ENCODE measurements at places on chromosomes 5 and 9.

DNA sequence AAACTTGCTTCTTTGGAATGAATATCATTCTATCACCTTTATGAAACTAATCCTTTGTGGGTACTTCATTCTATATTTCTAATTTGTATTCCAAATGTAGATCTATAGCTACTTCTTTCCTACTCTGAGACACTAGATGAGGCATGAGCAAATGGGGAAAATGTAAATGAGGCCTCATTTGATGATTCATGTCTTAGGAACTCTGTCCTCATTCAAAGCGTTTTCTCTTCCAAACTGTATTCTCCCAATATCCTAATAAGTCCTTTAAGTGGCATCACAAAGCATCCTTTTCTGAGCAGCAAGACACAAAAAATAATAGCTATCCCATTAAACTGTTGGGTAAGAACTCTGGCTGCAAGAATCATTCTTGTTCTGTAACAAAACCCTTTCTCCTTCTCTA is 56.1 kb downstream of the TTLL11 start:
- no peak for DNase-seq

DNA sequence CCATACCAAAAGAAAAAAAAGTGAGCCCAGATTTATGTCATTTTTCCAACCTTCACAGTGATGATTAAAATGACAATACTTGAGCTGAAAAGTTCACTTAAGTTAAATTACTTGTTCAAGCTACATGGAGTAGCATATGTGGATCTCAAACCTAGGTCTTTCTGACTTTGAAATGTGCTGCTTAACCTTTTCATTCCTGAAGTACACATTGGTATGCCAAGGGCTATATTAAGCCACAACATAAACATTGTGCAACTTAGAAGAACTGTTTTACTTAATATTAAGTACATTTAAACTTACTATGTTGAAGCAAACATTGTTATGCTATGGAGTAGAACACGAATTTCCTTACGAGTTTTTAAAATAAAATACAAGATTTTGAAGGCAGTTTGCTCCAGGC is 105.0 kb downstream of the GIN1 start:
- no peak for DNase-seq

DNA sequence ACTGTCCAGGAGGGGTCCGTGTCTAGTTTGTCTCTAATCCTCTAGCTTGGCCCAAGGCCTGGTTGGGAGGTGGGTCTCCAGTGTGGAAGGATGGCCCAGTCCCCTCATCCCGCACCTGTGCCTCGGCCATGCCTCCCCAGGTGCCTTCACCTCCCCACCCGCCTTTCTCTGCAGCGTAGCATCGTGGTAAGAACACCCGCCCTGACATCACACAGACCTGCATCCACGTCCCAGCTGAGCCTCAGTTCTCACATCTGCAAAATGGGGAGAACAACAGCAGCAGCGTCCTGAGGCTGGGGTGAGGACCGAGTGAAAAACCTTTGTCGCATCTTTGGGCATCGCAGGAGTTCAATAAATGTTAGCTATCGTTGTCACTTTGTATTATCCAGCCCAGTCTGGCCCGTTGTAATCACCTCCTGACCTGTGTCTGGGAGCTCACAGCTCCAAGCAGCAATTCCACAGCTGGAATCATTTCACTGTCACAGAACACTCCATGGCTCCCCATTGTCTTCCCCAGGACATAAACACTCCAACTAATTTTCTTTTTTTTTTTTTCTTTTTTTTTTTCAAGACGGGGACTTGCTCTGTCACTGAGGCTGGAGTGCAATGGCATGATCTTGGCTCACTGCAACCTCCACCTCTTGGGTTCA is 181.2 kb upstream of the IER5L start:
- no peak for DNase-seq

- no peak for DNase-seq
Observed at GRCh38 chr5:72543811-72544210, 36.6 kb upstream of the ZNF366 start.

DNA sequence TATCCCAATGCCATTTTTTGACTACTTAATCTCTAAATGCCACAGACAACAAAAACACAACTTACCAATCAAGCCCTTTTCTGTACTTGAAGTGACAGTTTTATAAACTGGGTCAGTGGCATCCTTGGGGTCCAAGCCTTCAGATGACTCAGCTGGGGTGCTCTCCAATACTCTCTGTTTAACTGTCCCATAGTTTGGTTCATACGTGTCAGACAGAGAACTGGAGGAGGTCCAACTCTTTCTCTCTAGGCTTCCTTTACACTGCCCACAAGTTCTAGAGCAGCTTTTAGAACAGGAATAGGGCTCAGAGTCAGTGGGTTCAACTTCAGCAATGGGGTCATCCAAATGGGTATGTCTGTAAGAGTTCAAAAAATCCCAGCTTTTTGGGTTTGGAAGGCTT is 166.9 kb downstream of the CDC42SE2 start:
- DNase-seq: no peak

- no peak for DNase-seq
Observed at GRCh38 chr5:160621526-160621925, 199.9 kb downstream of the PTTG1 start.

DNA sequence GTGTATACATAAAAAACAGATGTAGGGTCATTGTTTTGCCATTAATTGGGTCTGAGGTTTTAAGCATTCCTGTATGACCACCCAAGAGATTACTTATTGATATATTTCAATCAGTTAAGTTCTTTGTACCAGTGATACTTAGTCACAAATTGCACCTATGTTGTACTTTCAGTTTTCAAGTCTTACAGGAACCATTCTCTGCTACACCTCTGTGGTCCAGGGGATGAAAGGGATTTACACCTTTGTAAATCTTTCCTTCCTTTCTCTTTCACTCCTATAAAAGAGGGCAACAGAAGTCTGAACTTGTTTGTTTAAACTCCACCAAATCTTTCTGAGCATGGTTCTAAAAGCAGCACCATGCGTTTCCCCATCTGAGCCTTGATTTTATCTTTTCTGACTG is 86.1 kb downstream of the DEPDC1B start:
- no peak for DNase-seq

- no peak for DNase-seq
Observed at GRCh38 chr5:38420246-38420645, 136.2 kb downstream of the LIFR start.

GRCh38 chr5:56419667-56420066 is 186.5 kb upstream of the ANKRD55 start:
- DNase-seq: no peak

DNA sequence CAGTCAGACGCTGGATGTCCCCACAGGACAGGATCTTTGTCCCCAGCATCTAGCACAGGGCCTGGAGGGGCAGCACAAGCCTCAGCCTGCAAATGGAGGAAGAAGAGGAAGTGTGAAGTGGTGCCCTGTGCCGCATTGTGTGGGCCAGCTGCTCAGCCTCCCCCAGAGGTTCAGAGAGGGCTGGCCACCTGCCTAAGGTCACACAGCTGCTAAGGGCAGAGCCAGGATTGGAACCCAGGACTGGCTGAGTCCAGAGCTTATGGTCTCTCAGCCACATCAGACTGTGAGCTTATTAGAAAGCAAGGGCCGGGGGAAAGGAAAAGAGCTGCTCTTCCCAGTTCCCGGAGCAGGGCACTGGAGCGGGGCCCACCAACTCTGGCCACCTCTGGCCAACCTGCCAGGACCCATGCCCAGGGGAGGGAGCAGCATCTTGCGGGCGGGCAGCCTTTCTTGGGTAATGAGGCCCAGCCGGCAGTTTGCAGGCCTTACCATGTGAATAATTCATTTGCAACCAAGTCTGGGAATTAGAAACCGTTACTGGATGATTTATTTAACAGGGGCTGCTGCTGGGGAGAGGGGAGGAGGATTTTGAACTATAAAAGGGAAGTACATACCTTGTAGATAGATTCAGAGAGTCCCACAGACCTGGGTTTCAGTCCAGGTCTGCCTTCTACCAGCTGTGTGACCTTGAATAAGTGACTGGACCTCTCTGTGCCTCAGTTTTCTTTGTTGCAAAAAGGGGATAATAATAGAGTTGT is 11.6 kb upstream of the CRB2 start:
- DNase-seq: no peak

GRCh38 chr5:112616812-112617547 is 120.7 kb upstream of the APC start:
- DNase-seq: no peak

DNA sequence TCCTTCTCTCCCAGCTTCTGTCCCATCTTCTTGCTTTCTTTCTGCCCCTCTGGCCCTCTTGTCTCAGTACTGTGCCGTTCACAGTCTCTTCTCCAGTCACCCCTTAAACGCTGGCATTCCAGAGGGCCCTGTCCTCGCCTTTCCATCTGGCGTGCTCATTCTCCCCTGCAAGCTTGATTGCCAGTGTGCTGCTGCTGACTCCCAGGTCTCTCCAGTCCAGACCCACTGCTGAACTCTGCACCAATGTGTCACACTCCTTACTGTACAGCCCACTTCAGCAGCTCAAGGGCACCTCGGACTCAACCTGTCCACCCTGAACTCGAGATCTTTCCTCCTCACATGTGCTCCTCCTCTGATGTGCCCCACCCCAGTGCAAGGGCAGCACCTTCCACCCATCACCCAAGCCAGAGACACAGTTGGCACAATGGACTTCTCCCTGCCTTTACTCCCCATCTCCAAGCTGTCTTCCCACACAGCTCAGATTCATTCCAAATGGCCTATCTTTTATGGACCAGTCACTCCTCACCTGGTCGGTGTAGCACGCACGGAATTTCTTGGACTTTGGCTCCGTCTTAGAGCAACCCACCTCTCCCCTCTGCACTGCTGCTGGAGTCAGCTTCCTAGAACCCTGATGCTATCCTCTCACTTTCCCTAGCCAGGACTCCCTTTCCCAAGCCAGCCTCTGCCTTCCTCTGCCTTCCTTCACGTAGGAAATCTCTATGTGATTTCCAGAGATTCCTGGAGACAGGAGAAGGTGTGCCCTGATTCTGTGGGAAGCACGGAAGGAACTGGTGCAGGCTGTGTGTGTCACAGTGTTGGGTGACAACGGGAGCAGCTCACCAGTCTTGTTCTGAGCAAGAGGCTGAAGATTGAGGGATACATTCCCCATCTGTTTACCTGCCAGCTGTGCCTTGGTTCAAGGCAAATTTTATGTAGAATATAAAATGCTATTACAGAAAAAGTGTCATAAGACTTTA is 26.0 kb upstream of the SLC2A8 start:
- no peak for DNase-seq

DNA sequence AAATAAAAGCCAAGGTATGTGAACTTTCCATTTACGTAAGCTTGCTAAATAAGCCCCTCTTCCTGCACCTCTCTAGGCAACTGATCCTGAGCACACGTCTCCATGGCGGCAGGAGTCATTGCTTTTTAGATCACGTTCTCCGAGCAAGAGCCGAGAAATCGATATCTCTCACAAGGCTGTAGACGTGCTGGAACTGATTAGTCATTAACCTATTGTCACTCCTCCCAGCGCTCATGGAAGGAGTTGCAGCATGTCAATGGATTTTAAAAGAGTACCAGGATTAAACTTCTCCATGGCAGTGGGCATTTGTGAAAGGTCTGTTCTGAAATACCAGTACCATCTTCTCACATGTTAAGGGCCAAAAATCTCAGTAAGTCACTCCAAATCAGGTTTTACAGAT is 4.7 kb upstream of the ADCY2 start:
- DNase-seq: no peak

- peak; percentile 6 for DNase-seq
Observed at GRCh38 chr5:90932052-90932699, 373.6 kb downstream of the ADGRV1 start.

GRCh38 chr9:99019510-99020331 is 76.0 kb downstream of the COL15A1 start:
- no peak for DNase-seq

Data from NCI-H1048 (cell line).